ENCODE measurements at places on chromosomes 4 and X.

DNA sequence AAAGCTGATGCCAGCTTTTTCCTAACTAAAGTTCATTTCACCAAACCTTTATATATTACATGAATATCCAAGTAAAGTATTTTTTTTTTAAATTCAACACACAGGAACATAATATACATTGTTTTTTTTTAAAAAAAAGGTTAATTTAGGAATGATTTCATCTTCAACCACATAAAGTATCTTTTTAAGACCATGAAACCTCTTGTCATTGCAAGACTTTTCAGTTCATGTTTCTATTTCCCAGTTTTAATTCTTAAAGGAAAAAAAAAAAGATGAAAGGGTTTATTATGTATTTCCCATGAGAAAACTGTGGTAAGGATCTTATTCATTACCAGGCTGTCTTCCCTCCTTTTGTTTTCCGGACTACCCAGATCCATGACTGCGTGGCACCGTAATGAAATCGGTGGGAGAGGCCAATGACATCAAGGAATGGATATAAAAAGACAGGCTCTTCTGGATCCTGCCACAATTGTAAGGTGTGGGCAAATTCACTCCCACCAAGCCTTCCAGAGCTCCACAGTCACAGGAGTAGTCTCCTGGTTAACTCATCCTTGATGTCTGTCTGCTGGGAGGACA is 84.7 kb upstream of the CBR4 start:
- no peak for DNase-seq

GRCh38 chr4:29970626-29971025 is 749.5 kb upstream of the PCDH7 start:
- DNase-seq, result no peak

DNA sequence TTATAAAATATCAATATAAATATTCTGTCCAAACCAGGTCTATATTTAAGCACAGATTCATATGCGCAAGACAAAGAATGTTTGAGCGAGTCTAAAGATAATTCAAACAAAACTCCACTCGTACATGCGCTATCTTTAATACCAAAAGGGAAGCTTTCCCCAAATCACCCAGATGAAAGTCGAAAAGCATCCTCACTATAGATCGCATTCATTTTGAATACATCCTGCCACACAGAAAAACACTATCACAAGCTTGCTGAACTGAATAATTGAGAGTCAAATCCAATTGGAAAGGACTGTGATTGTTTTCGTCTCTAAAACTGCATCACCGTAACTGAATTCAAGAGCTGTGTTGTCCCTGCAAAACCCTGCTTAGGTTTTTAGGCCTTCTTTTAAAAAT is 685 bp downstream of the TASL start:
- DNase-seq, result no peak

GRCh38 chr4:174794543-174795094 is 34.4 kb downstream of the GLRA3 start:
- DNase-seq, result no peak

GRCh38 chr4:158580064-158580463 is 58.4 kb downstream of the RXFP1 start:
- no peak for DNase-seq

DNA sequence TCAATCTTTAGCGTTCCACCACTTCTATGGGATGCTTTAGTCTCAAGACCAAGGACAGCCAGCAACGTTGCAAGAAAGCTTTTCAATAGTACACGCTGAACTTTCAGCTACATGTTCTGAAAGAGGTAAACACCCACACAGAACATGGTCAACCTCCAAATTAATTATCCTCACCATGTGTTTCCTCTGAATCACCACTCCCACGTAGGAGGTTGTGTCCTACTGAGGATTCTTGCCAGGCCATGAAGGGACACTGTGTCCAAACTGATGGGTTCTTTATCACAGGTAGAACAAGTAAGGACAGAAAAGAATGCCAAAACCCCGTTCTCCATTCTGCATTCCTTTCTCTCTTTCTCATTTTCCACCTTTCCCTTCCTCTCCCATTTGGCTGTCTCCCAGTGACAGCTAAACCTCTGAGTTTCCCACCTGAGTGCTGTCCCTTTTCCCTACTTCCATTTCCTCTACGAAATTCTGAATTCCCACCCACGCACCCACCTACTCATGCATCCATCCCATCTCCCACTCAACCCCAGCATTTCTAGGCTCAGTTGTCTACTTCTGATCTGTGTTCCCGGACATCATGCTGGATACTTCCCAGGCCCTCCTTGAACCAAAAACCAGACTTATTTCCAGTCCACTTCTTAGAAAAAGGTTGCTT is 29.0 kb upstream of the GPM6B start:
- DNase-seq, result no peak

DNA sequence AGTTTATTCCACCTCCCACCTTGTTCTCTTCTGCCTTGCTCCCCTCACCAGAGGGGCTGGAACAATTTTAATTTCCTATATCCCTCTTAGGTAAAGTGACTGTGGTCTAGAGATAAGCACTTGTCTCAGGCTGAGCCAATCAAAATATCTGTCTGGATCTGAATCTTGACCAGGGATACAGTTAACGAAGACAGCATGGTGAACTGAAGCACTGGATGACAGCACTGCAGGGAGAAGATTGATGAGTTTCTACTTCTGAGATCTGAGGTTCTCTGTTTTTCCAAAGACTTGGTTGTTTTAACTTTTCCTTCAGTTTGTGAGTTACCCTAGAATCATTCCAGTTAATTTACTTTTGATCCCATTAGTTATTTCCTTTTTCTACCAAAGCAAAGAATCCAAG is 13.2 kb downstream of the GNPDA2 start:
- DNase-seq, result no peak

- peak; percentile 12 for DNase-seq
Observed at GRCh38 chrX:5771441-5771840, 457.2 kb downstream of the NLGN4X start.

DNA sequence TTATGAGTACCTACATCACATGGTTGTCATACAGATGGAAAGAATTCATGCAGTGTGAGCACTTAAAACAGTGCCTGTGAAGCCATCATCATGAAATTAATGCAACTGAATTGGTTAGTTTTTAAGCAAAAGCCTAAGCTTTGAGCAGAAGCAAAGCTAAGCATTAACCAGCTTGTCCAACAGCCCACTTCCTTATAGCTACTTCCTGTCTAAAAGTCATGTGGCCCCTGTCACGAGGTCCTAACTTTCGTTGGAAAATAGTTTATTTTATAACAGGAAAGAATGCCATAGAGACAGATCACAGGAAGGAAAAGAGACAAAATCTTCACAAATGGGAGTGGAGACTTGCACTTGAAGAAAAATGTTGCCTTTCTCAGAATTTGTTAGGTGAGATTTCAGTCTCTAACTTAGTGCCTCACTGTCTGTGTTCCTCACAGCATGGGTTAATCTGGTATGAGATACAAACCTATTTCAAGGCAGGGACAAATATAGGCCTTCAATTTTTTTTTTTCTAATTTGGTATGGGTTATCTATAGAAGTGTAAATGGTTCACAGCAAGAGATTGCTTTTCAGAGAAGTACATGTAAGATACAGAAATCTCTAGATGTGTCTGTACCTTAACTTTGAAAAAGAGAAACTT is 27.7 kb upstream of the VCX start:
- DNase-seq, result no peak

- DNase-seq, result no peak
Observed at GRCh38 chr4:86386817-86387415, 27.1 kb upstream of the MAPK10 start.

DNA sequence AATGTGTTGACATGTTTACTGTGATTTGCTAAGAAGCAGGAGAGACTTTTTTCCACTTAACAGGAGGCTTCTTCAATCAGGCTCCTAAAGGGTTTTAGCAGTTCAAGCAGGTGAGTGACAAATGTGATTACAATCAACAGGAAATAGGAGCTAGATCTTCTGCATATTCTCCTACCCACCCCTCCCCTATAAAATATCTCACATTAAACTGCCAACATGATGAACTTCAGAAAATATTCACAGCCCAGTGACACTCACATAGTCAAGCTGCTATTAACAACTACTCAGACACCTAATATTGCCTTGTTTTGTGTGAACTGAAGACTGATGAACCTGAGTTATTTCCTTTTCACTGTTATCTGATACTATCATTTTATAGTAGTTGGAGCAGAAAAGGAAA is 55.9 kb upstream of the ANTXR2 start:
- no peak for DNase-seq

- DNase-seq, result no peak
Observed at GRCh38 chr4:26228883-26229282, 91.9 kb upstream of the RBPJ start.

DNA sequence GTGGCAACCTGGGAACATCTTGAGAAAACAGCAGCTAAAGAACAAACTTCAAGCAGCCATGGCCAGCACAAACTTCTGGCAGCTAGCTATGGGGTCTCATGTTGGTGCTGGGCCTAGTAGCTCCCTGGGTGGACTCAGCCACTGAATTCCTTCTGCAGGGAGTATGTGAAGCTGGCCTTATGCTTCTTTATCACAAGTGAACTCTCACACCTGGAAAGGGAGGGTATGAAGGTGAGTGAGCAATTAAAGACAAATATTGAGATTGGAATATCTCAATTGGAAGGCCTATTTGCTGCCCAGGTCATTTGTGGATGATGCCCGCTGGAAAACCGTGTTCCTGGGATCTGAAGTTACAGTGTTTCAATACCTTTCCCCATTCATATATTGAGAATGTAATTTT is 153.3 kb upstream of the RPS6KA3 start:
- no peak for DNase-seq

DNA sequence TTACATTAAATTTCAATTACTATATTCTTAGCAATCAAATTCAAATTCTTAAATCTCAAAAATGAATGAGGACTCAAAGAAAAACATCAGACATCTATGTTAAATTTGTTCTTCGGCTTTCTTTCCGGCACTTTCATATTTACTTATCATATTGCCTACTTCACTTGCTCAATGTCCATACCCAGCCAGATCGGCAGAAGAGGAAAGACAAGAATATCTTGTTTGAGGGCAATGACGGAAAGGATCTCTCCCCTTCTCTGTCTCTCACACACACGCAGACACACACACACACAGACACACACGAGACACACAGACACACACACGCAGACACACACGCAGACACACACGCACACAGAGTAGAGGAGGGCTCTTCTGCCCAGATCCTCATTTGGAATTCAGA is 13.2 kb upstream of the IRF2 start:
- no peak for DNase-seq

- DNase-seq, result peak; percentile 86
Observed at GRCh38 chrX:3450881-3451570, 104.6 kb upstream of the MXRA5 start.

DNA sequence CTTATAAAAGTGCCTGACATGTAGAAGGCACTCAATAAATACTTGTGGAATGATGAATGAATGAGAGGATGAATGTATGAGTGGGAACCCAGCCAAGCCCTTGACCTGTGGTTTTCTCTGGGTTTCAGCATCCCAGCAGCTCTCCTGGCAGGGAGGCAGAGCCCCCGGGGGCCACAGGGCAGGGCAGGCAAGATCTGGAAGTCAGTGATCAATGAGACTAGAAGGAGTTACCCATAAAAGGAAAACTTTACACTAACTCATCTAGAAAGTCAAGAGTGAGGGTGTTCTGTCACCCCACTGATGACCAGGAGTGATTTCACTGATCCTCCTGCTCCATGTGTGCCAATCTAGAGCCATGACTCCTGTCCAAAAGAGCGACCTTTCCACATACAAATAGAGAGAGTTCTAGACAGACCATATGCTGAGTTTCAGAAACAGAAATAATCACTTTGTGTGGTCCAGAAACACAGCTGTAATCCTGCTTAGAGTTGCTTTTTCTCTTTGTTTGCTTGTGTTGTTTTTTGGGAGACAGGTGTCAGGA is 37.4 kb downstream of the MGARP start:
- DNase-seq, result peak; percentile 89

- DNase-seq, result peak; percentile 35
Observed at GRCh38 chr4:16524911-16525554, 298.8 kb upstream of the TAPT1 start.

DNA sequence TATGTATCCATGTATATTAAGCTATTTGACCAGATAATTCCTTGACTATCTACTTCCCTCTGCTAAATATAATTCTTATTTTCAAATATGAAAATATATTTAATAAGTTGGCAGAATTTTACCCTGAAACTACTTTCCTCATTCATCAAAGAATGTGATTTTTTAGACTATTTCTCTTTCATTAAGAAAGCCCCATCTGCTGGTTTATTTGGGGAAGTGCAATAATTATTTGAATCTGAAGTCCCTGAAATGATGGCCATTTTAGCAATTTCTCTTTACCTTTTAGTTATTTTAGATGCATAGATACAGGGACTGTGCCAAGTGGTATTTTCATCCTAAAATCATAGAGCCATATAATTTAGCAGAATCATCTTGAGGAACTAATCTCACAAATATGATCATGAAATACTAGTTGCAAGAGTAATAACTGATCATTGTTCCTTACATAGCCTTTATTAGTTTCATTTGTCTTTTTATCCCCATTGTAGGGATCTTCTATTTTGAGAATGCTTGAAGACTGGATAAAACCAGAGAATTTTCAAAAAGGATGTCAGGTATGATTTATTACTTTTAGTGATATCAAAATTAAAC is 39.0 kb downstream of the ENPEP start:
- DNase-seq, result peak; percentile 48

DNA sequence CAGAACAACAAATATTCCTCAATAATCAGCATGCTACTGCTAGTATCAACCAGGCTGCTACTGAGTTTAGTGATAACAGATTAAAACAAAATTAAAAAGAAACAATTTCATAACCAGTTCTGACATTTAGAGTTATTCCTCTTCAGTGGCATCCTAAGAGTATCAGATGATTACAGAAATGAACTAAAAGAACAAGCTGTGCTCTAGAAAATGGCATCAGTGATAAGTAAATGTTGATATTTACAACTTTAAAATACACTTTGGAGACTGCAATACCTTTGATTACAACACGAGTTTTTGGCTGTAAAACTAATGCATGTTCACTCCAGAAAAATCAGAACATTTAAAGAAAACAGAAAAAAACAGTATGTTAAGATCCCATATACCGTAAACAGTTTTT is 72.9 kb downstream of the ADGRA3 start:
- DNase-seq, result no peak

GRCh38 chr4:69092190-69092589 is 4.1 kb upstream of the UGT2B7 start:
- peak; percentile 28 for DNase-seq

GRCh38 chrX:71111921-71112431 is 599 bp upstream of the IL2RG start:
- DNase-seq, result no peak

DNA sequence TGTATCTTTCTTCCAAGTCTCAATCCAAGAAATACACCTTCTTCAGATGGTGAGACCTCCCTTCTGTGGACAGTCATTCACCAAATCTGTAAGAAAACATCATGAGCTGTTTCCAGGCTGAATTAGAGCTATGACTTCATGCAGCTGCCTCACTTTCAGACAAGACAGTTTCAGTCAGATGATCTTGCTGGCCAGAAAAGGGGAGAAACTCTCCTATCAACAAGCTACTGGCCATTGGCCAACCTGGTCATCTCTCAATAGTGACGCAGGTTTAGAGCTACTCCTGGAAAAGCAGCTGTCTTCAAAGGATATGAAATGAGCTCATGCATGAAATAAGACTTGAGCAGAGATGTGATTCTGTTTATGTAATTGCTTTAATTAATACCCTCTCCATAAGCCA is 69.6 kb upstream of the NDP start:
- DNase-seq, result no peak
